ENCODE measurements at places on chromosomes 5 and 9.

DNA sequence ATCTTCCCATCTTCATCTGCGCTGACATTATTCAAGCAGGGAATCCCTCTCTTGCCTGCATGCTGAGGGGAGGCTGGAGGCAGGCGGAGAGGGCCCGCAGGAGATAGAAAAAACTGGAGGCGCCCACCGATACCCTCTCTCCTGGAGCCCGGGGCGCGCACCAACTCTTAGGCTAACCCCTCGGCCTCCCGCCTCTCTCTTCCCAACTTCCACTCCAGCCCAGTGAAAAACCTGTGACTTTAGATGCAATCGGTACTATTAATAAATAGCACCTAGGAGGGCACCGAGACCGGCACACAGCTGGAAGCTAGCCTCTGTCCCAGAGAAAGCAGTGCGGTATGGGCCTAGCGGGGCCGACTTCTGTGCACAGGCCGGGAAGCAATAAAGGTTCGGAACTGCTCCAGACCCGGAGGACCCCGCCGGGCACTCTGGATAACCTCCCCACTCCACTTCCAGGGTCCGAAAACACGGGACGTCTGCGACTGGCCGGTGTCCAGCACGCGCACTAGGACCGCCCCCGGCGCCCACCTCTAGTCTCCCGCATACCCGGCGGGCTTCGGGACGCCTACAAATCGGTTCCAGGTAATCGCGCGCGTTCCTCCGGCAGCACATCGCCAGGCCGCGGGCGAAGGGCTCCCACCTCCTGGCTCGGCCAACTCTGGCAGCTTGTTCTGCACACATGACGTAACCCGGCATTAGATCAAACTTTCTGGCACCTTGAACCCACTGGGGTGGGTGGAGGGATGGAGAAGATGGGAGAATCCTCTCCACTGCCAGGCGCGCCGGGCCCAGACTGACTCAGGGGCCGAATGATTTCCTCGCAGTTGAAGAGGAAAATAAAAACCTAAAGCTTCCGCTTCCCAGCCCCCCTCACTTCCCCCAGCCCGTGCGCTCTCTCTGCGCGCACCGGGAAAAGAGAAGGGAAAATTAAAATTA lies 1.4 kb downstream of the EFNA5 start:
- DNase-seq = no peak

DNA sequence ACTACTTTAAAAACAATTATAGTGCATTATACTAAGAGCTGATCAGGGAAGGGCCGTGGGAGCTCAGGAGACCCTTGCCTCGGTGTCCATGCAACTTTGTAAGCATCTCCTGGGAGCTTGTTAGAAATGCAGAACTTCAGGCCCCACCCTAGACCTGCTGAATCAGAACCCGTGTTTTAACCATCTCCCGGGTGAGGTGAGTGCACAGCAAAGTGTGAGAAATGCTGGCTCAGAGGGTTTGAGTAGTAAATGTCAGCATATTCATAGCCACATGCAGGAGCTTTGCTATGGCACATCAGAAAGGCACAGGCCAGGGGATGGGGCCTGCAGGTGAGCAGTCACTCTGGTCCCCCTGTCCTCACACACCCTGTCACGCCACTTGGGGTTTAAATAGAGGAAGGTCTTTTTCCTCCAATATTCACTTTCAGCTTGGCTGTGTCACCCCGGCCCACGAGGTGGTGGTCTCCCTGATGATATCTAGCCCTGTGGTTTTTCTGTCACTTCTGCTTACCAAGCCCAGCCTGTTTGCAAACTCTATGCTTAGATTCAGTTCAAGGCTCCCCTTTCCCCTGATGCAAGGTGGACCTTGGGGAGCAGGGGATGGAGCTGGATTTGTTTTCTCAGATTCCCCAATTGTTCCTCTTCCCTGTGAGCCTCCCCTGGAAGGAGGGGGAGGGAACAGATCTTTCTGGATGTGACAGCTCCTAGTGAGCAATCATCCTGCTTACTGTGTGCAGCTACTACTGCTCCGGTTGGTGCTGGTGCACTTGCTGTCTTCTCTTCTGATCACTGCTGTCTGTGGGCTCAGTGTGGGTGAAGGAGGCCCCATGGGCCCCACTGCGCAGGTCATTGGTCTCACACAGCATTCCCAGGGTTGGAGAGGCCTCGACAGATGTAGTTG lies 51.8 kb upstream of the TGFBR1 start:
- DNase-seq = no peak

GRCh38 chr9:73234008-73234360 lies 82.3 kb downstream of the ANXA1 start:
- DNase-seq = no peak

DNA sequence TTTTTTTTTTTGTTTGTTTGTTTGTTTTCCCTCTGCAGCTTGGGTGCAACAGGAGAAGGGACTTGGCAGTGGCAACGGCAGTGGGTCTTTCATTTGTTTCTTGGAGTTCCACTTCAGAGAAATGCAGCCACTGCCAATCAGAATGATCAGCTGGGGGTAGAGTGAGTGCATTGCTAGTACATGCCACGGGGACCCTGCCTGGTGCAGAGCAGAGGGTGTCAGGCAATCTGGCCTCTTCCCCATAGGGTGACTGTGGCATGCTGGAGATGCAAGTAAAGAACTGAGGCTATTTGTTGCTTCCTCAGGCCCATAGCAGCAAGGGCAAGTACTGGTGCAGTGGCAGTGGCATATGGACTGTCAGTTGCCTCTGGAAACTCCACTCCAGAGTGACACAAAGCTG lies 1073.6 kb upstream of the EDIL3 start:
- DNase-seq = no peak

GRCh38 chr5:145500710-145501109 lies 334.4 kb downstream of the PRELID2 start:
- DNase-seq = no peak

- no peak for DNase-seq
Measured at GRCh38 chr5:97000391-97000790, 64.5 kb downstream of the LNPEP start.

DNA sequence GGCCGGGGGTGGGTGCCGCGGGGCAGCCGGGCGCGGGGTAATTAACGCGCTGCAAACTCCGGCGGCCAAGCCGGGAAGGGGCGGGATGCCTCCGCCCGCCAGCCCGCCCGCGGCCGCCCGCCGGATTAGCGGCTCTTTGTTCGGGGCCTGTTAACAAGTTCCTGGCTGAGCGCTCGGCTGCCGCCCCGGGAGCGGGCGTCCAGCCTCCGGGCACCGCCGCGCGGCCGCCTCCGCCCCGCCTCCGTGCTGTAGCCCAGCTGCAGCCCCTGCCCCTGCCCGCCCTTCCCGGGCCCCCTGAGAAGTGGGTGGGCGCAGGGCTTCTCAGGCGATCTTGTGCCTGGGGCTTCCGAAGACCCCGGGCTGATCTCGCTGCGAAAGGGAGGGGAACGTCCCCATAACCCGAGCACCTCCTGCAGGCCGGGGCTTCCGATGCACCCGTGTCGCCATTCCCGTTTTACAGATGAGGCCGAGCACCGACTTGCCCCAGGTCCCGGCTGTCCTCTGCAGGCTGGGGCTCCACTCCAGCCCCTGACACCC lies 7.5 kb downstream of the UNC5A start:
- DNase-seq = no peak

DNA sequence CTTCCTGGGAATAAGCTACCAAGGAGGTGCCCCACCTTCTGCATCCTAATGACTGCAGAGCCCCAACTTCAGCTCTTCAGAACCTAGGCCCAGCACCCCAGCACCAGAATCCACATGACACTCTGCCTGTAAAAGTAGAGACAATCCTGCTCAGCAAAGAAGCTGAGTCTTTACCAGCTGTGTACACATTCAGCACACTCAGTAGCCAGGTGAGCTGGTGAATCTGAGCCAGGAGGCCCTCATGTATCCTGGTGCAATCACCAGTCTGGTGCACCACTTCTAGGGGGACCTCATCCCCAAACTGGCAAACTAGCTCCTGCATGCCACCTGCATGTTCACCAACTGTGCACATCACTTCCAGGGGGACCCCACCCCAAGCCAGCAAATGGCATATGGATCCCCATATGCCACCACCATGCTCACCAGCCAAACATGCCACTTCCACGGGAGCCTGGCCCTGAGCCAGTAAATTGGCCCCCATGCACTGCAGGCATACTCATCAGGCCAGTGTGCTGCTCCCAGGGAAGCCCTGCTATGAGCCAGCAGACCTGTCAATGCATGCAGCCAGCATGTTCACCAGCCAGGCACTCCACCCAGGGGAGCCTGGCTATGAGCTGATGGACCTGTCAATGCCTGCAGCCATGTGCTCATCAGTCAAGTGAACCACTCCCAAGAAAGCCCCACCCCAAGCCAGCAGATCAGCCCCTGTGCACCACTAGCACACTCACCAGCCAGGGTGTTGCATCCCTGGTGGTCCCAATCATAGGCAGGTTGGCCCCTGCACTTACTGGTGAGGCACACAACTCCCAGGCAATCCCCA lies 15.6 kb upstream of the BTNL9 start:
- DNase-seq = no peak

DNA sequence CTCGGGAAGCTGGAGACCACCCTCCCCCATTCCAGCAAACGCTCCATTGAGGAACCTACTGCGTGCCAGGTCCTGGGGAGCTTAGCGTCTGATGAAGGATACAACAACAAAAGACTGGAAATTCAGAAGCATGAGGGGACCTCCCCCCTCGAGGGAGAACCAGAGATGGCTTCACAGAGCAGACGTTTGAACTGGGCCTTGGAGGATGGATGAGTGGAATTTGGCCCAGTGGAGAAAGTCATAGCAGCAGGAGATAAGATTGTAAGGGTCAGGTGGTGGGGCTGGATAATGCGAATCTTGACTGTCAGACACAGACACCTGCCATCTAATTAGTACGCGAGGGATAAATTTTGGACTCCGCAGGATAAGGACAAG lies 1.2 kb upstream of the SLC25A51 start:
- no peak for DNase-seq

GRCh38 chr9:135607401-135608293 lies 31.7 kb downstream of the GLT6D1 start:
- DNase-seq = no peak

DNA sequence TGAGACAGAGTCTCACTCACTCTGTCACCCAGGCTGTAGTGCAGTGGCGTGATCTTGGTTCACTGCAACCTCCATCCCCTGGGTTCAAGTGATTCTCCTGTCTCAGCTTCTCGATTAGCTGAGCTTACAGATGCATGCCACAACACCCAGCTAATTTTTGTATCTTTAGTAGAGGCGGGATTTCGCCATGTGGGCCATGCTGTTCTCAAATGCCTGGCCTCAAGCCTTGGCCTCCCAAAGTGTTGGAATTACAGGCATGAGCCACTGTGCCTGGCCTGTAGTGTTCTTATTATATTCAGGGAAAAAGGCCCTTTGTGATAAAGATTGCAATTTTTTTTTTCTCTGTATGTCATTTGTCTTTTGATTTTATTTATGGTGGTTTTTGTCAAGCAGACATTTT lies 24.0 kb upstream of the MCCC2 start:
- DNase-seq = no peak

DNA sequence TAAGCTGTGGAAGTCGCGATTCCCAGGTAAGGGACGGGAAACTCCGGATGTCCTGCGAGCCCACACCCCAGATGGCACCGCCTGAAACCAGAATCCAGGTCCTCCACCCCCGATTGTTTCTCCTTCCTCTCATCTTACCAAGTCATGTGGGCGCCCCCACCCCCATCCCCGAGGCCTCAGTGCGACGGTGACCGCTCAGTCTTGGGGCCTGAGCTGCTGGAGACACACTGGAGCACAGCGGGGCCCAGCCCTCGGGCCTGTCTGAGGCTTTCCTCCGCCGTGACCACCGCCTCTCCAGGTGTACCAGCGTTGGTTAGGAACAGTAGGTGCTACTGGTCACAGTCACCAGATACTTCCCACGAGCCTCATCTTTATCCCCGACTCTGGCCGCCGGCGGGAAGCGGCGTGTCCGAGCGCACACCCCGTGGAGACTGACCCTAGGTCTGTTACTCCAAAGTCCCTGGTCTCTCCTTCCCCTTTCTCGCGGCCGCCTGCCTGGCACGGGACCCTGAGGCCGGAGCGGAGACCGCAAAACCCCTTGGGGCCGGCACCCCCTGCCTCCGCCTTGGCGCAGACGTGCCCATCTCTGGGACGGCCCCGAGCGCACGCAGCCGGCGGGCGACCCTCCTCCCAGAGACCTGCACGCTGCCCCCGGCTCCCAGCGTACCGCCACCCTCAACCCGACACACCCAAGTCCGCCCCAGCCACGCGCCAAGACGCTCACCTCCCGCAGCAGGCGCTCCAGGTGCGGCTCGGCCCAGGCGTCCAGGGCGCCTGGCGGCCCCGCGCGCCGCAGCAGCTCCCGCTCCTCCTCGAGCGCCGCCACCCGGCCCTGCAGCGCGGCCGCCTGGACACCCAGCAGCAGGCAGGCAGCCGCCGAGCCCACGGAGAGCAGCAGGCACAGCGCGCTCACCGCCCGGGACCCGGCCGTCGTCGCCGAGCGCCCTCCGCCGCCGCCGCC lies 733 bp downstream of the COL23A1 start:
- no peak for DNase-seq

DNA sequence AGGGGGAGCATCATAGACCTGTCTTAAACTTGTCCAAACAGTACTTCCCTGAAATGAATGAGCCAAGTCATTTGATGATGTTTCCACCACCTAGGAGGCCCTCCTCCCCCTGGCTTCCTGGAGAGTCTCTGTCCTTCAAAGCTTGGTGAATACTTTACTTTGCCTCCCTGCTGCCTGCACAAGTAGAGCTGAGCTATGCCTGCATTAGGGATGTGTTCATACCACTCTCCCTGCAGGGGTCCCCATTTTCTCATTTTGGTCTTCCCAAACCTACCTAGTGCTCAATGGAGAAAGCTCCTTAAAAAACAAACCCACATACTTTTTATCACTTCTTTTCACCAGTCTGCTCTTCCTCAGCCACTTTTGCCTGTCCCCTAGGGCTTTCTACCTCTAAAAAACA lies 7.7 kb downstream of the CCNI2 start:
- DNase-seq = no peak

GRCh38 chr5:116529615-116530014 lies 45.0 kb downstream of the SEMA6A start:
- DNase-seq = no peak

DNA sequence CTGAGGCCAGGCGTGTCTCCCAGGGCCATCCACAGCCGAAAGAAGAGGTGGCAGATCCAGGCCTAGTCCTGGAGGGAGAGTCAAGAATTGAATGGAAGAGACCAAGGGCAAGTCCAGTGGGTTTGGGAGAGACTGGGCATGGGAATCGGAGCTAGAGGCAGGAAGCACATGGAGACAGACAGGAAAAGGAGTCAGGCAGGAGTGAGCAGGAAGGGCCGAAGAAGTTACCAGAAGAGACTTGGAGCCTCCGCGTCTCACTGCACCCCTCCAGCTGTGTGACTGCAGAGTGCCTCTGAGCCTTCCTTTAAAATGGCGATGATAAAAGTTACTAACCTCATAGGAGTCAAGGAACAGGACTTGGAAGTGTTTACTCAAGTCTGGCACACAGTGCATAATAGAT lies 64.4 kb upstream of the ANGPTL2 start:
- no peak for DNase-seq

- DNase-seq = no peak
Measured at GRCh38 chr5:59618644-59619043, 274.9 kb downstream of the PDE4D start.

- DNase-seq = no peak
Measured at GRCh38 chr5:132430746-132431145, 59.8 kb downstream of the IRF1 start.

GRCh38 chr9:104448036-104448435 lies 56.0 kb upstream of the OR13F1 start:
- DNase-seq = no peak

GRCh38 chr5:76104027-76104426 lies 20.8 kb downstream of the SV2C start:
- DNase-seq = no peak

Measured in activated T-helper 1 cell treated with anti-CD3 and anti-CD28 coated beads, Interleukin-2, amount 50 U/mL, for 16 hours (primary cell).